ENCODE measurements at places on chromosomes 6 and 20.

- no peak for DNase-seq
These were observed 24.7 kb downstream of the ACOT13 start for GRCh38 chr6:24691550-24691949.

DNA sequence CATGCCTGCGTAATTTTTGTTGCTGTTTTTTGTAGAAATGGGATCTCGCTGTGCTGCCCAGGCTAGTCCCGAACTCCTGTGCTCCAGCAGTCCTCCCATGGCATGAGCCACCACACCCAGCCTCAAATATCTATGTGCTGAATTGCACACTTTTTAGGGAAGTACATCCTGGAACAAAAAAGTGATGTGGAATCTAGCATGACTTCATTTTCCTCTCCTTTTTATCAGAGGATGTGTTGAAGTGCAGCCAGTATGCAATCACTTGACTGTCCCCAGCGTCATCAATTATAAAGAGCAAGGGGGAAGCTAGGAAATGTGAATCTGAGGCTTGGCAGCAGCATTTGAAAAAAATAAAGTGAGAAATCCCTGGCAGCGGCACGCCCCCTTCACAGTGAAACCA lies 6.4 kb upstream of the EXOC2 start:
- no peak for DNase-seq

DNA sequence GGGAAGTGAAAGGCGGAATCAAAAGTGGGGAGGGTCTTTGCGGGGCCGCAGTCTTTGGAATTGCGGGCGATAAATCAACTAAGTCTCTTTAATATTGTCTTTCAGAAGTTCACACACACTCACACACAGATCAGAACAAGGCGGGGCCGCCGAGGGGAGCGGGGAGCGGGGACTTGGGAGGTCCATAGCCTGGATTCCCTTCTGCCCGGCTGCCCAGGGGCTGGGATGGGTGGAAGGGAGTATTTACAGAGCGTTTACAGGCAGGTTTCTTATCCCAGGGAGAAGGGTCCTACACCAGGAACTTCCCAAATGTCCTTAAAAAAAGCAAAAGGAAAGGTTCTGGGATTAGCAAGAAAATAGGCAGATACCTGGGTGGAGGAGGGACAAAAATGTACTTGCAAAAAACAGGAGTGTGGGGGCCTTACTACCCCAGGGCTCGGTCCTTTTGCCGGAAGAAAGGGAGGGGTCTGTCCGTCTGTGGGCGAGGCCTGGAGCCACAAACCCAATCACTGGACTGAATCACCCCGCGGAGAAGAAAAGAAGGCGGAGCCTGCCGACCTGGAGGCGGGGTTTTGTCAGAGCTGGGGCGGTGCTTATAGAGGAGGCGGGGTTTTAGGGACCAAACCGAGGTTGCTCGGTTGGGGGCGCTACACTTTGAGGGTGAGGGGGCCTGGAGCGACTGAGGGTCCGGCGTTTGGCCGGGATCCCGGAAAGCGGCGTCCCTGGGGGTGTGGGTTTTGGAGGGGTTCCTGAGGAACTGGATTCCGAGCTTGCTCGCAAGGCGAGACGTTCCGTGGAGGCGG lies 3.2 kb downstream of the PRRT1 start:
- peak; percentile 77 for DNase-seq

- DNase-seq: no peak
These were observed 593.9 kb downstream of the CD109 start for GRCh38 chr6:74289884-74290283.

DNA sequence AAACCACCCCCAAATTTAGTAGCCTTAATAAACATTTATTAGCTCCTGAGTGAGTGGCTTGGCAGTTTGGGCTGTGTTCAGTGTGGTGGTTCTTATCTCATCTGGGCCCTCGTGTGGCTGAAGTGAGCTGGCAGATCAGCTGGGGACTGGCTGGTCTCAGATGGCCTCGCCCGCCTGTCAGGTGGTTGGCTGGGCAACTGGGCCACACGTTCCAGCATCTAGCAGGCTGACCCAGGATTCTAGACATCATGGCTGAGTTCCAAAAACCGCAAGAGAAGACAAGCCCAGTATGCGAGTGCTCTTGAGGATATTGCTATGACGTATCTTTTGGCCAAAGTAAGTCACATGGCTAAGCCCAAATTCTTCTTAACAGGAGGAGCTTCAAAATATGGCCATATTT lies 28.9 kb downstream of the EIF2S2 start:
- peak; percentile 40 for DNase-seq

- peak; percentile 75 for DNase-seq
These were observed 7.0 kb downstream of the DYNLRB1 start for GRCh38 chr20:34522969-34523871.

DNA sequence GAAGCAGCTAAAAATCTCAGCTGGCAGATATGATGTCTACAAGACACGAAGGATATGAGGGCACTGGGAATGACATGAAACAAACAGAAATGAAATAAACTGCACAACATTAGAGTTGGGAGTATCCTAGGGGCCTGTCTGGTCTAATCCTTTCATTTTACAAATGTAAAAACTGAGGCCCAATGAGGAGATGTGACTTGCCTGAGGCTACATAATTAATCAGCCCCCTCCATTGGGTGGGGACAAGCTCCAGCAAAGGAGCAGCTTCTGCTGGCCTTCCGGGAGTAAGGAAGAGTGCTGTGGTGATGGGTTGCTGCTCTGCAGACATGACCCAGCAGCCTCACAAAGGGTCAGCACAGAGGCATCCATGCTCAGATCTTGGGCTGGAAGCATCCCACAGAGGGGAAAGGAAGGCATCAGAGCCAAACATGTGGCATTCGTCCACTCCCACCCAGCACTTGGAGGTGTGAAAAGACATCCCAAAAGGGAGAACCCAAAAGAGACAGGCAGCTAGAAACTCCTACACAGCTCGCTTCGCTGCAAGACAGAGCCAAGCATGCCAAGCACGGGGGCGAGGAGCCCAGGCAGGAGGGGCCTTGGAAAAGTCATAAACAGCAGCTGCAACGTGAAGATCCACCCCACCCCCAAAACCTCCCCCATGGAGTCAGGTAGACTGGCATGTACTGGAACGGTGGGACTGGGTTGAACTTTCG lies 183.7 kb downstream of the UNC5CL start:
- no peak for DNase-seq

GRCh38 chr20:57866250-57867106 lies 156.7 kb upstream of the PMEPA1 start:
- no peak for DNase-seq

- DNase-seq: no peak
These were observed 626.4 kb upstream of the NOX3 start for GRCh38 chr6:156082012-156082411.

DNA sequence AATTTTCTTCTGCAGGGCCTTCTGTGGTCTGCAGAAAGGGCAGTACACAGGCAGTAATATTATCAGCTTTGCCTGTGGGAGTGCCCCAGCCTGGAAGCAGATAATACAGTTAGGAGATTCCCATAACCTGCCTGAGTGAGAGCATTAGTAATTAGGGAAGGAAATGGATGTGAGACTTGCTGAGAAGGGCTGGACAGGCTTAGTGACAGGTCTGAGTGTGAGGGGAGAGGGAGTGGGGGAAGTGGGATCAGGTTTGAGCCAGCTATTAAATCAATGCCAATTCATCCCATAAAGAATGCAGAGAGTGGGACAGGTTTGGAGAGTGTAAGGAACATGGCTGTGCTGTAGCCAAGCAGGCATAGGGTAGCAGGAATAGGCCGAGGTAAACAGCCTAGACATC lies 10.1 kb upstream of the CFAP206 start:
- no peak for DNase-seq

- no peak for DNase-seq
These were observed 747.7 kb upstream of the ADGRB3 start for GRCh38 chr6:67887419-67887746.

- DNase-seq: no peak
These were observed 17.2 kb upstream of the DST start for GRCh38 chr6:56659721-56660380.

DNA sequence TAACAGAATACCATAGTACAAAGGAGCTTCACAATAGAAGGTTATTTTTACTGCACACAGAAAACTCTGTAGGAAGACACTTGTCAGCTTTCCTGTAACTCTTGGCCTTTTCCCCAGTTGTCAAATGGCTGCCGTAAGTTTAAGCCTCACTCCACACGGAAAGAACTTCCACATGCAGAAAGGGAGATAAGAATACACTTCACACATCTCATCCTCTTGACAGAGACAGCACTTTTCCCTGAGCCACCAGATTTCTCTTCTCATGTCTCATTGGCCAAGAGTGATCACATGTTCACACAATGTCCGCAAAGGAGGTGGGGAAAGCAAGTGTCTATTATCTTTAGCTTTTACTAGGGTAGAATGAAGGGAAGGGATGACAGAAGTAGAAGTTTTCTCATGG lies 540.7 kb downstream of the HAO1 start:
- no peak for DNase-seq

DNA sequence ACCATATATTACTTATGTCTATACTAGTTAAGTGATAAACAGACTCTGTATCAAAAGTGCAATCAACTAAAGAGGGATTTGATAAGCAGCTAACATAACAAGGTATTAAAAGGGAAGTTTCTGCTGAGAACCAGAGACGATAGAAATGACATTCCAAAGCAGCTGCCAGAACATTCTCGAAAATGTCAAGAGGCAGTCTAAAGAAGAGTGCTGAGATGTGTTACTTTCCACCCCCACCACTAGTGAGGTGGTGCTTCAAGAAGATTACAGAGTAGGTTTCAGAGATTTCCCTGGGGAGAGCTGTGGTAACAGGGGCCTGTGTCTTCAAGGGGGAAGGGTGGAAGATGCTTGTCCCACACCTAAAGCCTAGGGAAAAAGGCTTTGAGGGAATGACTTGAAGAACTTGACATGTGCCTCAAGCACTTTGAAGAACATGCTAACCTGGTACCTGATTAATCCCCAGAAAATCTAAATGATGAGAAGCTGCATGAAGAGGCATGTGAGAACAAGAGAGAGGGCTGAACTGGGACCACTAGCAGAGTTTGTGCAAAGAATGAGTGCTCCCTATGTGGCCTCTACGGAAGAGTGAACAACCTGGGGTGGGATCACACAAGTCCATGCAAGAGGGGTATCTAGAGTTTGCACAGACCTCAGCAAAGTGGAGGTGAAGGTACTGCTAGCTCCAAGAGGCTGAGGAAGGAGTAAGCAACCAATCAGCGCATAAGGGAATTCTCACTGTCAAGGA lies 5.0 kb downstream of the FAM184A start:
- no peak for DNase-seq

DNA sequence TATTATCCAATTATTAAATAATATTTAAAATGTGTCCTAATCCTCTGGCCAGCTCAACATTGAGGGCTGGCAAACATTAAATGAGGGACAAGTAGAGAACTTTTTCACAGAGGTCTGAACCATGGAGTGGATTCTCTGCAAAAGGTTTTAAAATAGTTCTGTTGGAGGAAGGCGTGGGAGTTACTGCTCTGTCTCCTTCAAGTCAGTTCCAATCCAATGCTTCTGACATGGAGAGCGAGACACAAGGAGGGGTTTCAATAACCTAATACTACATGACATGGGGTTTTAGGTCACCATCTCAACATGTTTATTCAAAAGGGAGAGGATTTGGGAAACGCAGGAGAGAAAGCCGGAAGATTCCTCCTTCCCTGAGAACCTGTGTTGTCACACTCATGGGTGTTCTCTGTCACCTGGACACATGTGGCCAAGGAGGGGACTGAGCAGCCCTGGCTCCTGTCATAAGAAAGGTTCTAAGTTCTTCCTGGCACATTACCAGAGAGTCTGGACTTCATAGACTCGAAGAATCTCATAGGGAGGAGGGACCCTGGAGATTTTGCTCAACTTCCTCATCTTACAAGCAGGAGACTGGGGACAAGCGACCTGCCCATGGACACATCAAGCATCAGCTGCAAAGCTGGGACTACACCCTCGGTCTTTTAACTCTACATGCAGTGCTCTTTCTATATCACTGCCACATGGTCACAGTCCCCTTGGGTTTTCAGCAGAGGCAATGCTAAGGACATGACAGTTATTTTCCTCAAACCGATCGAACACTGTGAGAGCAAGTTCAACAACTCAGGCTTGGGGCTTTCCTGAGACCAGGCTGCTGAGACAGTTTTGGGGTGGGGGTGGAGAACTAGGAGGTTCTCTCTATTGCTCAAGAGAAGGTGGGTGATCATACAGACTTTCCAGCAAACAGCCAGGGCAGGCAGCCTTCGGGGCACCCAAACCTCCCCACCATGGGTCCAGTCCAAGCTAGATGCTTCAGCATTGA lies 38.6 kb downstream of the PRDM1 start:
- no peak for DNase-seq

GRCh38 chr6:32785781-32786533 lies 22.6 kb upstream of the HLA-DQB2 start:
- DNase-seq: peak; percentile 63

GRCh38 chr20:63966944-63967322 lies 2.8 kb downstream of the ZNF512B start:
- no peak for DNase-seq

- no peak for DNase-seq
These were observed 10.9 kb downstream of the C6orf58 start for GRCh38 chr6:127587875-127588274.

GRCh38 chr6:142009647-142010046 lies 123.1 kb upstream of the GJE1 start:
- DNase-seq: no peak

DNA sequence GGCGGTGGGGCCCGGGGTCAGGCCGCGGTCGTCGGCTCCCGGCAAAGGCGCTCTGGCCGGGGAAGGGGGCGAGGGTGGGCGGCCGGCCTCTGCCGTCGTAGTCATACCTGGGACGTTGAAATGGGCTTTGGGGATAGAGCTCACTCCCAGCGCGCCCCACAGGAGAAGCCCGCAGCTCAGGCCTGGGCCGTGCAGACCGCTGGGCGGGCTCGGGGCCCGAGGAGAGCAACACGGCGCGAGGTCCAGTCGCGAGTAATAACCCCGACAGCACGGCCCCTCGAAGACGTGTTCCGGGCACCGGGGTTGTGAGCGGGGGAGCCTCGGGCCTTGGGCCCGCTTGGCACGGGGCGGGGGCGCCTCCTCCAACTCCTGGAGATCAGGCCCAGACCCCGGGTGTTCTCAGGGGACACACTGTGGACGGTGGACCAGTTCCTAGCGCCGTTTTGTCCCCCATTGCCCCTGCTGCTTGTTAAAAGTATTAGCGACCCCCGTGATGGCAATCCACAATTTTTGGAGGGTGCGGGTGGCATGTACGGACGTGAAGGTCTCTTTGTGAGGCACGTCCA lies 10.9 kb downstream of the FOXC1 start:
- peak; percentile 47 for DNase-seq

GRCh38 chr6:54992789-54993188 lies 146.2 kb downstream of the FAM83B start:
- peak; percentile 12 for DNase-seq

DNA sequence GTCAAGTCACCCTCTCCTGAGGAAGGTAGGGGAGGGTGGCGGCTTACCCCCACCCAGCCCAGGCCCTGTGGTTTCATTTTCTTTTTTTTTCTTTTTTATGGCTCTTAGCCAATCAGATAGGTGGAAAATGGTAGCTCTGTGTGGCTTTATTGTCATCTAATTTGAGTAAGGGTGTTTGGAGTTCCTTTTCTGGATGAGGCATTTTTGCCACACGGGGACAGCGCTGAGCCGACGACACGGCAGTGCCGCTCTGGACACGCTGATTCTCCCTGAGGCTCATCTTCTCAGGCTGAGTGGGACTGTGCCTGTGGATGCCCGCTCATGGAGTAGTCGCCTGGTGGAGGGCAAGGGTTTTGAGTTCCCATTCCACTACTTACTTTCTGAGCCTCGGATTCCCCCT lies 37.6 kb upstream of the ANGPT4 start:
- no peak for DNase-seq

- no peak for DNase-seq
These were observed 37.2 kb upstream of the STXBP5 start for GRCh38 chr6:147166992-147167391.

GRCh38 chr6:47653706-47654105 lies 44.7 kb upstream of the ADGRF4 start:
- no peak for DNase-seq

- DNase-seq: no peak
These were observed 62.9 kb downstream of the TRMT6 start for GRCh38 chr20:5887386-5887785.

Data from iPS-NIHi11 (cell line).